ENCODE measurements at places on chromosomes 11 and 22.

- no peak for DNase-seq
Measured at GRCh38 chr22:25013607-25014006, 61.1 kb downstream of the KIAA1671 start.

GRCh38 chr22:41564563-41564962 lies 3.8 kb downstream of the CSDC2 start:
- no peak for DNase-seq

DNA sequence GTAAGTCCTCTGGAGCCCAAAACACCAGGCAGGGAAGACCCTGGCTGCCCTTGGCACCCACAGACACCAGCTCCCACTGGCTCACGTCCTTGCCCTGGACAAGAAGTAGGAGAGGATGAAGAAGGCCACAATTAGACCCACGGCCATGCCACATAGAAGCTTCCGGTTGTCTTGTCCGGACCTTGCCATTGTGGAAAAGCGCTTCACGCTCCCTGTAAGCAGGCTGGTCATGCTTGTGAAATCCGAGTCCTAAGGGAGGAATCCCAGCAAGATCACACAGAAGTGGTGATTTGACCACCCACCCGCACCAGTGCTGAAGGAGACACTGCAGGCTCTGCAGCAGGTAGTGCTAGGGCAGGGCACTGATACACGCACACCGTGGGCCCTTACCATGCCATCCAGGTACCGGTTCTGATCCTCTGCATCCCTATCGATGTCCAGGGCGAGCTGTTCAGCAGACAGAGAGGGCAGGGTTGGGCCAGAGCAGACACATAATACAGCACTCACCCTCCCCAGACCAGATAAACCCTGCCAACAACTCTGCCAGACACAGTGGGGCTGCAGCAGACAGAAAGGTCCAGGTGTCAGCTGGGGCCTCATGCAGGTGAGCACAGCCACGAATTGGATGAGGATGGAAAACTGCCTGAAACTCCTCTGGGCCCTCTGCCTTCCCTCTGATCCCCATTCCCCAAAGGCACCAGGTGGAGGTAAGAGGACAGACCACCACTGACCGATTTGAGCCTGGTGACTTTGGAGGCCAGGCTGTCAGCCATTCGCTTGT lies 1.8 kb downstream of the BET1L start:
- no peak for DNase-seq

- no peak for DNase-seq
Measured at GRCh38 chr22:47345025-47345424, 582.6 kb downstream of the TBC1D22A start.

DNA sequence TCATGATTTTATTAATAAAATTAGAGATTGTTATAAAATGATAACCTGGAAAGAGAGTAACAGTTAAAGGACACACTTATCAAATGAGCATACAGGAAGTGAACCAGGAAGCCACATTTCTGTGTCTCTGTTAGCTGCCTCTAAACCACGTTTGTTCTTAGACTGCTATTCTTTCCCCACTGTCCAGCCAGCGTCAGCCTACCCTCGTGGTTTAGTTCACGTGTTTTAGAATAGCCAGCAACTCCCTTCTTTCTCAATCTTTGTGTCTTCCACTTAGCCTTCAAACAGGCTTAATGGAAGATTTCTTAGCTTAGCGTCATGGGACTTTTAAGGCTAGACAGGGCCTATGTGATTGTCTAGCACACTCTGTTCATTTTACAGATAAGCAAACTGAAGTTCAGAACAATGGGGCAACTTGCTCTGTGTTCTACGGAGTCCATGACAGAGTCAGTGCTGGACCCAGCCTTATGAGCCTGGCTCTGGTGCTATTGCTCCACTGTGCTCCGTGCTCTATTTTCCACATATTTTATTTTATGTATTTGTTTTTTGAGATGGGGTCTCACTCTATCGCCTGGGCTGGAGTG lies 27.2 kb downstream of the GRAMD1B start:
- no peak for DNase-seq

DNA sequence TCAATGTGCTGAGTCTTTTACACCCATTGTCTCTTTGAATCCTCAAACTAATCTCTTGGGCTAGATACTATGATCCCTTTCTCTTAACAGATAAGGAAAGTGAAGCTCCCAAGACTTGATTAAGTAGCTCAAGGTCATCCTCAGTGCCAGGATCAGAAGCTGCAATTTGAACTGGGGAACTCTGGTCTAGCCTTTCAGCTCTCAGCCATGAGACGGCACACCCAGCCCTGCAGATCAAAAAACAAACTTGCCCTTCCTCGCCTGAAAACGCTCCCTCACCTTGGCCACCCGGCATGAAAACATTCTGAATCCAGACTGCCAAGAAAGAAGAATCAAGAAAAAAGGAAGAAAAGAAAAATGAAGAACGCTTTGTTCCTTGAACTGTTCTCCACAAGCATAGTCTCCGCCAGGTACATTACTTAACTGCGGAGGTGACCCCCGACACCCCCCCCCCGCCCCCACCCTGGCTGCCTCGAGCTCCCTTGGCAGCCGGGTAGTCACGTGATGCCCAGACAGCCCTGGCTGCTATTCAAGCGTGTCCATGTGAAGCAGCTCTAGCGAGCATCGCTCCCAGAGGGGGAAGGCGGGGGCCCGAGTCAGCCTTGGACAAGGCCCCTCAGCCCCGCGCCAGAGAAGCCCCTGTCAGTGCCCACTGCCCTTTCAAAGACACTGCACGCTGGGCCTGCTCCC lies 451.2 kb downstream of the MIAT start:
- DNase-seq = no peak

DNA sequence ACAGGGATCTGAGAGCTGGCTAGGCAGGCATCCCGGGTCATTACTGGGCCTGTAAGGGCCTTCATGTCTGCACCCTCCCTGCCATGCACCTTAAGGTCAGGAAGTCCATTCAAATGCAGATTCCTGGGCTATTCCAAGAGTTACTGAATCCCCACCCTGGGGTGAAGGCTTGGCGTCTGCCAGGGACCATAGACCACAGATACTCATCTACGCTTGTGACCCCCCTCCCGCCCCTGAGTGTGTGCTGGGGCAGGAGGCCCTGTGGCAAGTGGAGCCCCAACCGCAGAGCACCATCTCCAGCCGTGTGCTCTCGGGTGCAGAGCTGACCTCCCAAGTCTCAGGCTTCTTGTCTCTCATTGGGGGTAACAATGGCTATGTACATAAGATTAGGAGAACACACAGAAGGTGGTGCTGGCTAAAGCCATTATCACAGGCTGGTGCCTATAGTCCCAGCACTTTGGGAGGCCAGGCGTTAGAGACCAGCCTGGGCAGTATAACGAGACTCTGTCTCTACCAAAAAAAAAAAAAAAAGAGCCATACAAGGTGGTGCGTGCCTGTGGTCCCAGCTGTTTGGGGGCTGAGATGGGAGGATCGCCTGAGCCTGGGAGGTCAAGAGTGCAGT lies 19.1 kb upstream of the KCNQ1OT1 start:
- DNase-seq = no peak

DNA sequence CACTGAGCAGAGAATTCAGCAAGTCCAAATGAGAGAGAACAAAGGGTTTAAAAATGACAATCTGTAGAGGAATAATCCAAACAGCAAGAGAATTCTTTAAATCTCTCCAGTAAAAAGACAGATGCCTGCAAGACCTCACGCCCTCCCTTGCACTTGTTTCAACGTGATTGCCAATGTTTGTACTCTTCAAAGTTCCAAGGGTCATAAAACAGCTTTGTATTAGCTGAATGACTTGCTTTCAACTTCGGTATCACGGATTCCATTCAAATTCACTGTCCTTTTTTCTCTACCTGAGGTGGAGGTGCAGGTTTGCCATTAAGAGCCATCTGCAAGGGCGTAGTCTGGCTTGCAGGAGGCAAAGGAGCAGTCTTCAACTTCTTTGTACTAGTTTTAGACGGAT lies 41.1 kb upstream of the CHRNA10 start:
- DNase-seq = no peak

DNA sequence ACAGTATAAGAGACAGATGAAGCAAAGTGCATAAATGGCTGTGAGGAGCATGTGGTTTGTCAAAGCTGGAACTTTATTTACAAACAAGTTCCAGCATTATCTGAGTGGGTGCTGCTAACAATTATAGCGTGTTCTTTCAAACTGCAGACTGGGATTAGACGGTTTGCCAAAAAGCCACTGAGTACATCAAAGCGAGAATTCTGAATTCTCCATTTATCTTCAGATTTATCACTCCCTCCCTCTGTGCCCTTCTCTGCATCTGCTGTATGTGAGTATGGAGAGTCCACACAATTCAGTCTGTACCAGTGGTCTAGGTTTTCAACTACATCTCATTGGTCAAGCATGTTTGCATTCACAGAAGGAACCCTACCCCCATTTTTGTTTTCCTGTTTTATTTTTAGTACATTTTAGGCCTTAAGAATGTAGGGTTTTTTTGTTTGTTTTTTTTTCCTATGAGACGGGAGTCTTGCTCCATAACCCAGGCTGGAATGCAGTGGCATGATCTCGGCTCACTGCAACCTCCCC lies 18.1 kb upstream of the INCENP start:
- no peak for DNase-seq

- DNase-seq = no peak
Measured at GRCh38 chr22:44454113-44454769, 43.8 kb downstream of the RTL6 start.

DNA sequence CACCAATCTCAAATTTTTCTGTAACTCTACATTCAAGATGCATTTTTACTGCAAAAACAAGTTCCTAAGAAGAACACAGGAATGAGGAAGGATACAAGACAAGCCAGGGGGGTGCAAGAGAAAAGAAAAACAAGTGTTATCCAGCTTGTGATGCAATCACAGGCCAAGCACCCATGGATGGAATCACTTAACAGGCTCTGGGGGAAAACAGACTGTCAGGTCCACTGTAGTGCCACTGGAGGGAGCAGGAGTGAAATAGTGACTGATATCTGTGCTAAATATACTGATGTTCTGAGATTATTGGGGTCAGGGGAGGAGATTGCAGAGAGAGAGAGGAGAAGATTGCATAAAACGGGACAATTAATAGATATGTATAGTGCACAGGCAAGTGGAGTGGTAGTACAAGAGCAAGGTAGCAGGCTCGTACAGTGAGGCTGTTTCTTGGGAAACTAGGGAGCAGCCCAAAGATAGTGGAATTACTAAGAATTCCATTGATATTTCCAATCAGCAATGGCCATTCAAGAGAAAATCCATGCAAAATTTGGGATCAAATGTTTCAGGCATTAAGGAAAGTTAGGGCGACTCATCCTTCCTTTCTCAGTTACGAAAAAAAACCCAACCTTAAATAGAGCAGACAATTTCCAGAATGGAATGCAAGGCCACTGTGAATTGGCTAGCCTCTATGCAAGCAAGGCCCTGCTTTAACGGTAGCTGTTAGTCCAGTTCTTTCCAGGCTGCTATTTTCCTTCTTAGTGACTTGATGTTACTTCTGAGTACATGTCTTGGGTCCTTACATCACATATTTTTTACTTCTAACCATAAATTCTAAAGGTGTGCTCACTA lies 52.2 kb upstream of the CEP126 start:
- DNase-seq = no peak

GRCh38 chr11:82854242-82854641 lies 46.0 kb downstream of the PRCP start:
- no peak for DNase-seq

DNA sequence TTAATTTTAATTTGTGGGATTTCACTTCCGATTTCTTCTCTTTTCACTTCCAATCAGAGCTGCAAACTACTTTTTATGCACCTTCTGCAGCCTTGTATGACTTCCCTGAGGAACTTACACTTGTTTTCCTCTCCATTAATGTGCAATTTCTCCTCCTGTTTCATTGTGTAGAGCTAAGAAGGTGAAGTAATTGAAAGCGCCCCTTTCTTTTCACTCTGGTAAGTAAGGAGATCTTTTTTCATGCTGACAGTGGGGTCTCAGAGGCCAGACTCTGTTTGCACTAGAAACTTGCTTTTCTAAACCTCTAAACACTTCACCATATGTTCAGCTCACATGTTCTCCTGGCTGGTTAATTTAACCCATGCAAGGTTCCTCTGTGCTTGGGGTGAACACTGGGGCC lies 117.0 kb downstream of the FANCF start:
- DNase-seq = no peak

Measured in stimulated activated CD8-positive, alpha-beta memory T cell treated with anti-CD3 and anti-CD28 coated beads, Interleukin-4, amount 100 ng/mL, for 4 hours (primary cell).